ENCODE measurements at places on chromosomes 2 and 18.

DNA sequence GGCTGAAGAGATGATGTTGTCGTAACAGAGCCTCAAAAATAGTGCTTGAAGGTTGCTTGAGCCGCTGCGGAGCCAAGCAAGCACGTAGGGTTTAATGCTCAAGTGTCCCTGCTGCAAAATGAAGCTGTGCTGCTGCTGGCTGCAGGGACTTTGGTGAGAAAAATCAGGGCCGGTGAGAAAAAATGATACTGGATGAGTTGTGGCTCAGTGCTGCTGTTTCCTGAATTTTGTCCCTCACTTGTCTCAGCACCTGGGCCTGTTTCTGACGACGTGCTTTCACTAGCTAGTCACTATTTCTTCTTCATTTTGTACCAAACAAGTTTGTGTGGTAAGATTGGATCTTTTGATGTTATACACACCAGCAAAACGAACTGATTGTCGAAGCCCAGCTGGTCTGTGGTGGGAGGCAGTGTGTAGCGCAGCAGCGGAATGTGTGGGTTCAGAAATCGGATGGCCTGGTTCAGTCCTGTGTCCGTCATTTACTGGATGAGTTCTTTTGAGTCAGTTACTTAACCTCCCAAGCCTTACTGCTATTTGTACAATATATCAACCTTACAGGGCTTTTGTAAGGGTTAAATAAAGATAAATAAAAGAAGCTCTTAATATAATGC lies 172.8 kb upstream of the FOSL2 start:
- DNase-seq = no peak

GRCh38 chr2:211898702-211899101 lies 639.9 kb downstream of the ERBB4 start:
- DNase-seq = no peak

- DNase-seq = no peak
These were observed 33.6 kb upstream of the RND3 start for GRCh38 chr2:150520887-150521664.

DNA sequence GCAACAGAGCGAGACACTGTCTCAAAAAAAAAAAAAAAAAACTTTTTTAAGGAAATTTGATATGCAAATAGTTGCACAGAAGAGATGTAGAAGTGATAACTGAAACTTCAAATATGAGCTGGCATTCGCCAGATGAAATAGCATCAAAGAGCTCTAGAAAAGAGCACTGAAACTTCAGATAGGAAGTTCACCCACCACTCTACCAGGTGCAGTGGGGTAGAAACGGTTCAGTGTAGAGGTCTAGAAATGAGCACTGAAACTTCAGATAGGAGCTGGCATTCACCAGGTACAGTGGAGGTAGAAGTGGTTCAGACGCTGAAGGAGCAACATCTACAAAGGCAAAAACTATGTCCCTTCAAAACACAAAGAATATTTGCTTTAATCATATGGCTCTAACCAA lies 9.0 kb upstream of the ONECUT2 start:
- no peak for DNase-seq

DNA sequence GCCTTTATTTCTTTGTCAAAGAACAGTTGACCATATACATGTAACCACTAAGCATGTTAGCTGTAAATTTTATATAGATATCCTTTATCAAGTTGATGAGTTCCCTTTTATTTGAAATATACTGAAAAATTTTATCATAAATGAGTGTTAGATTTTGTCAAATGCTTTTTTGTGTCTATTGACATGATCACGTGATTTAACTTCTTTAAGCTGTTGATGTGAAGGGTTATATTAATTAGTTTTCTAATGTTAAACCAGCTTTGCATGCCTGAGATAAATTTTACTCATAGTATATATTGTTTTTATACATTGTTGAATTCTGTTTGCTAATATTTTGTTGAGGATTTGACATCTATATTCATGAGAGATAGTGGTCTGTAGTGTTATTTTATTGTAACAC lies 241.9 kb upstream of the CDH20 start:
- DNase-seq = no peak

GRCh38 chr2:54574107-54574859 lies 118.2 kb downstream of the SPTBN1 start:
- no peak for DNase-seq

DNA sequence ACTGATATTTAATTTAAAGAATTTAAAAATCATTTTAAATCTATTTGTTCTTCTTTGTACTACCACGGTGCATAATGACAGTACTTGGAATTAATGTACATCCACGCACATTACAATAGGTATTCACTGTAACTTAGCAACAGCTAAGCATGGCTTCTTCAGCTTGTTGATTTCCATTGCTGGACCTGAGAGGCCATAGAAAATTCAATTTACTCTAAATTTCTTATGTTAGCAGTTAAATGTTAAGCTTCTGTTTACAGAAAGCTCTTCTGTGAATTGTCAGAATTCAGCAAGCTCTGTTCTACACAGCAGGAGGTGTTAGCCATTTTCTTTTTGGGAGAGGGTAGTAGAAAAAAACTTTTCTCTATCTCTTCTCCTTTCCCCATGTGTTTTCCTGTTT lies 1149.3 kb upstream of the CDH2 start:
- no peak for DNase-seq

- DNase-seq = no peak
These were observed 189.6 kb downstream of the HAUS1 start for GRCh38 chr18:46293742-46294181.

DNA sequence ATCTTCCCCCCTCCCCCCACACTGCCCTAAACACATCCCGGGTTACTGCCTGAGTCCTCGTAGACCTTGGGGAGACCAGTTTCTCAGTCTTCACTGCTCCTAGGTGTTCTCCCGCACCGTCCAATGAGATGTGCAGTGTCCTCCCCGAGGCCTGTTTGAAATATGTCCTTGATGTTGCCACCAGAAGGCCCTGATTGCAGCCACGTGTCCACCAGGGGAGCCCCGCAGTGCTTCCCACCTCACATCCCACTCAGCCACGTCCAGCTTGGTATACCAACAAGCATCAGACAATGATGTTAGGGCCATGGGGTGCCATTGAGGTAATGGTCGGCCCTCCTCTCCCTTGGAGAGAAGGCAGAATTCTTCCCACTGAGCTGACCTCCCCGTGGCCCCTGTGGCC lies 38.7 kb downstream of the TCF7L1 start:
- no peak for DNase-seq

- DNase-seq = no peak
These were observed 25.0 kb downstream of the PTPN2 start for GRCh38 chr18:12858991-12859390.

GRCh38 chr2:79120194-79120713 lies at the start of gene REG1A:
TSS of gene REG1A (plus strand) at chr2:79120488. CDS start at chr2:79120862, 374 bp downstream.
- no peak for DNase-seq

- DNase-seq = no peak
These were observed 39.2 kb downstream of the GALNT1 start for GRCh38 chr18:35620765-35621164.
